ENCODE measurements at places on chromosomes 7 and 10.
A peak's percentile ranks its signal among the peaks of the same experiment; 100 is the strongest.

GRCh38 chr10:108385963-108386362, 1221.5 kb upstream of the SORCS1 start:
- no peak for DNase-seq

- no peak for DNase-seq
Measured at GRCh38 chr10:113869789-113870188, 15.3 kb downstream of the NHLRC2 start.

- no peak for DNase-seq
Measured at GRCh38 chr7:116902867-116903266, 40.5 kb downstream of the CAPZA2 start.

DNA sequence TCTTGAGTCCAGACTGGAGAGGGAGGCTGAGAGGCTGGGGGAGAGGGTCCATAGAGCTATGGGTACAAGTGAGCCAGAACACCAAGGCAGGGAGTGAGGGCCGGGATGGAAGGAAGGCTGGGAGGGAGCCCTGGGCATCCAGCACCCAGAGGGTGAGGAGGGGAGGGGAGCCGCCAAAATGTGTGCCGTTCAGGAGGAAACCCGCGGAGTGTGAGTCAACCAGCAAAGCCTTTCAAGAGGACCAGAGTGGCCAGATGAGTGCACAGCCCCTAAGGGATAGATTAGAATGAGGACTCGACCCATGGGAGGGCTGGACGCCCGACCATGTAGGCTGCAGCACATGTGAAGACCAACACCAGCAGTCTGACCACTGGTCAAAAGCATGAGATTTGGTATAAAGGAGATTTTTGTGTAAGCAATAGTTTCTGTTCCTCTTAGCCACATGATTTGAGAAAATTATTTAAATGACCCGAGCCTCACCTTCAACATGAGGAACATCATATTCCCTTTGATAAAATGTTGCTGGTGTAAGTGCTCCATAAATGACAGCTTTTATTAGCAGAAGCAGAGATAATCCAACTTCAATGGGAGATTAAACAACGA, 179.7 kb upstream of the GRB10 start:
- no peak for DNase-seq

DNA sequence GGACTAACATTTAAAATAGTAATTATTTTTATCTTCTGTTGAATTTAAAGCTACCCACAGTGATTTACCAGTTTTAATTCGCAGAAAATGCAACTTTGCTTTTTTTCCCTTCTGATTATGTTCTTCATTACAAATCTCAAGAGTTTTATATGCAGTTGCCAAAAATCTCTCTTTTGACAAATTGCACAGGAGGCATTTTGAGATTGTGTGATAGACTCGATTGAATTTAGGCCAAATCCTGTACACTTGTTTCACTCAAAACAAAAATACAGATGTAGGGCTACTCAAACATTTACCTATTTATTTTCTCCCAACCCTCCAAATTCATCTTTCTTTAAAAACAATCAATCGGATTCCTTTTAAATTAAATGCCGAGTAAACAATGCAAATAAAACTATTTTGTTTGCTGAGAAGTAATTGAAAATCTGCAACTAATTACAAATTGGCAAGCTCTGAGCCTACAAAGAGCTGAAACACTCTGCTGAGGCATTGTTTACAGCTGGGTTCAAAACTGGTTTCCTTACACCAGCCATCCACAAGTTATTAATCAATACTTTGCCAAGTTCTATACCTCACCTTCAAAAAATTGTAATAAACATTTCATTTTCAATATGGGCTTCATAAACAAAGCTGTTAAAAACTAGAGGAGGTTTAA, 214.9 kb upstream of the TCF7L2 start:
- peak; percentile 31 for DNase-seq

GRCh38 chr7:19439517-19439916, 269.3 kb downstream of the POLR1F start:
- no peak for DNase-seq

DNA sequence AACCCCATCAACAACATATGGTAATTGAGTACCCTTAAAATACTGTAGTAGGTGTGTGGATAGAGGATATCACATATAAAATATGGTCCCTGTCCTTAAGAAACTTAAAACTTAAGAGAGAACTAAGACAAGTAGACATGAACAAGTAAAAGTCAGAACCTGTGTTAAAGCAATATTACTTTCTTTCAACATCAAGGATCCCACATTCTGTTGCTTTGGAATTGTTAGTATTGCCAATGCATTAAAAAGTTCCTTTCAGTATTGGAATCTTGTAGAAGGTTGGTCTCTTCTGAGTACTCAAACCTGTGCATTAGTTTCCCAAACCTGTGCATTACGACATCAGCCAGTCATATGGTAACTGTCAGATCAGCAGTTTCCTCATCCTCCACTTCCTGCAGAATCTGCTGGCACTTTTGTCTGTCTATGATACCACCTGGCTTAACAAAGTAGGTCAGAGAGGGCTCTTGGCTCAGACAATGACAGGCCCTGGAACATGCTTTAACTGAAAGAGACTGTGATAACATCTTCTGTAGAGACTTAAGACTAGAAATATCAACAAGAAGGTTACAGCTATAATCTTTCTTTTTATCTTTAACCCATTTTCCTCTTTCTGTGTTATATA, 56.5 kb downstream of the CCDC71L start:
- no peak for DNase-seq

- no peak for DNase-seq
Measured at GRCh38 chr7:22885797-22886261, 63.2 kb upstream of the TOMM7 start.

DNA sequence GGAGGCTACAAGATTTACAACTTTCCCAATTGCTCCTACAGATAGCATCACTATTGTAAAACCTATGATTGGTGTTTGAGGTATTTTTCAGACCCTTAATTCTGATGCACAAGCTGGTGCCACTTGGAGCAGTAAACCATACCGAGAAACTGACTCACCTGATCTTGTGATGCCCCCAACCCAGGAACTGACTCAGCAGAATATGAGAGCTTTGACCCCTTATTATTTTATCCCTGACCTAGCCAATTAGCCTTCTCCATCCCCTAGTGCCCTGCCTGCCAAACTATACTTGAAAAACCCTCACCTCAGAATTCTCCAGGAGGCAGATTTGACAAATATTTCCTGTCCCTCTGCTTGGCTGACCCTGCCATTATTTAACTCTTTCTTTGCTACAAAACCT, 585.9 kb upstream of the GHITM start:
- no peak for DNase-seq

- DNase-seq: no peak
Measured at GRCh38 chr10:115043719-115044118, 49.4 kb upstream of the ATRNL1 start.

DNA sequence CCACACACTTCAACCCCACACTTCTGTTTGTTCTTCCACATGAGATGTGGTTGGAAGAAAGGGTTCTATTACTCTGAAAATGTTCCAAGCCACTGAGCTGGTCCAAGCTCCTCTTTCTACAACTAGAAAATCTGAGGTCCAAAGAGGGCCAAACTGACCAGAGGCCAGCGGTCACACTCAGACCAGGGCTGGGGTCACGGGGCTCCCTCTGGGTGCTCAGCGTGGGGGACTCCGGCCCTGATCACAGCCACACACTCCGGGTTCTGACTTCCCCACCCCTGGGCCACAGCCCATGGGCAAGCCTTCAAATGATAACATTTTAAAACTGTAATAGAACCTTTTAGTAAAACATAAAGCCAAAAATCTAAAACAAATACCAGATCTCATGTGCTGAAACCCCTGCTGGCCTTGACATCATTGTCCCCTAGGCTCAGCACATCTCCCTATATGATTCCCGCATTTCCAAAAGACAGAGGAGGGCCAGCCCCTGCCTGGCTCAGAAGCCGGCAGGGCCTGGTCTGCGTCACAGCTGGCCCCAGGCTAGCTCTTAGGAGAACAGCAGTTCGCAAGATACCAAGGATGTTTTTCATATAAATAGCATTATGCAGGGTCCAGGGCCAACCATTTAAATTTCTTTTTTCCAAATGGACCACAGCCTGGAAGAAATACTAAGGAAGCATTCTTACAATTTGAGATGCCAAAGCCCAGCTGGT, 3.3 kb downstream of the CRYGN start:
- no peak for DNase-seq

- DNase-seq: no peak
Measured at GRCh38 chr10:64206409-64206808, 685.2 kb downstream of the REEP3 start.

DNA sequence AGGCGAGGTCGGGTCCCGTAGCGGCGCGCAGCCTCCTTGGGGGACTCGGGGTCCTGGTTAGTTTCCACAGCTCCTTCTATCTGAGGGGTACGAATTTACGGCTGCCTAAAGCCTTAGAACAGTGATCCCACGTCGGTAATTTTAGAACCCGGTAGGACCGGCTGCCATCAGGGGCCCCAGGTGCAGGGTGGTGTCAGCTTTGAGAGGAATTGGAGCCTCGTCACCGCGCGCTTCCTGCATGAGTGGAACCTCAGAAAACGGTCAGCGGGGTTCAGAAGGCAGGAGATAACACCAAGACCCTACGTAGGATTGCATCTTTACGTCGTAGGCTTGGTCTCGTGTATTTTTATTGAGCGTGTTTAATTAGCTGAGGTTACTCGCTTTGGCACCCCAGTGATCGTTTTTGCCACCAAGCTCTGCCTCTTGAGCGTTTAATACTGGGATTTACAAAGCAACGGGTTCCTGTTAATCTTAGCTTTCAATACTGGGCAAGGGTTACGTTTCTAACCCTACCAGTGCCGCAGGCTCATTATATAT, 443 bp downstream of the RNF32 start:
- no peak for DNase-seq

DNA sequence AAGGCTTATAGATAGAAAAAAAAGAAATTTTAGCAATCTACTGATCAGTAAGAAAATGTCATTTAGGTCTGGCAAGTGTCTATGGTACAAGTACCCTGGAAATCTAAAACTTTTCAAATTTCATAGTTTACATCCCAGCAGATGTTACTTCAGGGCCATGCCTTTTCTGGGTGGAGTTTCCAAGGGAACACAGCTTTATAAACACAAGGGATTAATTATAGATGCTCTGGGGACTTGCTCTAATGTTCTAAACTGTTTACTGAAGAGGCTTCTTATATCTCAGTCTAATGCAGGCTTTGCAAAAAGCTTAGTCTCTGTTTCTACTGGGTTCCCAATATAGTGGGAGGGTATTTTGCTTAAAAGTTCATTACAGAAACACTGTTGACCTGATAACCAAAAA, 3.1 kb downstream of the CD36 start:
- no peak for DNase-seq

DNA sequence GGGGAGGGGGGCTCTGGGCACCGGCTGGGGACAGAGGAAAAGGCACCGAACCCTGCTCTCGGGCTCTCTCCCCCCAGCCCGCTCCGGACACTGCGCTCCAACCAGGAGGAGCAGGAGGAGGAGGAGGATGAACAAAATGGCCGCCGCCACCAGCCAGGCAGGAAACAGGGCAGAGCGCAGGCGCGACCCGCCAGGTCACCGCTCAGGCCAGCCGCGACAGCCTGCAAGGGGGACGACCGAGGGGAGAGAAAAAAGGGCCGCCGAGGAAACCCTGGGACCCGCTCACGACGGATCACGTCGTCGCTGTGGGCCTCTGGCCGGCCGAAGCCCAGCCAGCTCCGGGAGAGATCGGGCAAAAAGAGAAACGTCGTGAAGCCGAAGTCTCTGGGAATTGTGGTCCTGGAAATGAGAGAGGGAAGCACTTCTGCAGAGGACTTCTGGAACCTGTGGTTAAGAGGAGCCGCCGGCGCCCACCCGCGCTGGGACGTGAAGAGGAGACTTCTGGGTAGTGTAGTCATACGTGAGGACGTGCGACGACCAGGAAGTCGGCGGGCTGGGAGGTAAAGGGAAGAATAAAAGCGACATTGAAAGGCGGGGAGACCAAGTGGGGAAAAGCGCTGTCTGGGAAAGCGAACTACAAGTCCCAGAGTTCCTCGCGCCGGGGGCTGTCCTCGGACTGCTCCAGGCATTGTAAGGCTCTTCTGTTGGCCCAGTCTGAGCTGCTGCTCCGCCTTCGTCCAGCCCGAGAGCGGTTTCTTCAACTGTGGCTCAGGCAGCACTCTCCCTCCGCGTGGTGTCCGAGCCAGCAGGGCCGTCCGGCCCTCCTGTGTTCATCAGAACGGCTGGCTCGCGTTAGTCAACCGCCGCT, at the start of gene TIAL1:
TSS of gene TIAL1 (minus strand) at position 428 of the 868 bp plus-strand sequence. CDS start 499 bp downstream, outside the sequence.
- DNase-seq: peak; percentile 99

DNA sequence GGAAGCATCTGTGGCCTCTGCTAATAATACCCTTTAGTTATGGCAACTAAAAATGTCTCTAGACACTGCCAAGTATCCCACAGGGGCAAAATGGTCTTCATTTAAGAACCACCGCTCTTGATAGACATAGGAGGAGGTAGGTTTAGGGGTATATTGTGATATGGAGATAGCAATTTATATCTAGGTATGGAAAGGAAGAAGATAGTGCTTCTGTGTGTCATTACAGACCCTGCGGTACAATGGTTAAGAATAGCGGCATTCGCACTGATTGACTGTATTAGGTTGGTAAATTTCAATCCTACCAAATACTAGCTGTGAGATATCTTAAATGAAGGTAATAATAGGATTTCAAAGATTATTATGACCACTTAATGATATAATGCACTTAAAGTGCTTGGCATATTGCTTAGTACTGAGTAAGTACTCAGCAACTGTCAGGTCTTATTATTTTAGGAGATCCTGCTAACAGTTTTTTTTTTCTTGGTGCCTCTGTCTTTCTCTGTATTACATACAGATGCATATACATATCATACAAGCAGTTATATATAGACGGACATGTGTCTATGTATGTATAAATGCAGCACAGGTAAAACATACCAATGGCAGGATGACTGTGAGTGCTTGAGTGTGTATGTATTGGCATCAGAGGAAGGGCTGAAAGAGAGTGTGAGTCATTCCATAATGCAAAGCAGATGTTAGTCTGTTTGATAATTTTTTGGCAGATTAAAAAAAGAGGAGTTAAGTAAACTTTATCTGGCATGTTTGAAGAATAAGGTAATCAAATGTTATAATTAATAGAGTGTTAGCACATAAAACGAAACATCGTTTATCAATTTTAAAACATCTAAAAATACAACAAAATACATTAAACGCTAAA, 50.0 kb upstream of the ITGB8 start:
- DNase-seq: no peak

DNA sequence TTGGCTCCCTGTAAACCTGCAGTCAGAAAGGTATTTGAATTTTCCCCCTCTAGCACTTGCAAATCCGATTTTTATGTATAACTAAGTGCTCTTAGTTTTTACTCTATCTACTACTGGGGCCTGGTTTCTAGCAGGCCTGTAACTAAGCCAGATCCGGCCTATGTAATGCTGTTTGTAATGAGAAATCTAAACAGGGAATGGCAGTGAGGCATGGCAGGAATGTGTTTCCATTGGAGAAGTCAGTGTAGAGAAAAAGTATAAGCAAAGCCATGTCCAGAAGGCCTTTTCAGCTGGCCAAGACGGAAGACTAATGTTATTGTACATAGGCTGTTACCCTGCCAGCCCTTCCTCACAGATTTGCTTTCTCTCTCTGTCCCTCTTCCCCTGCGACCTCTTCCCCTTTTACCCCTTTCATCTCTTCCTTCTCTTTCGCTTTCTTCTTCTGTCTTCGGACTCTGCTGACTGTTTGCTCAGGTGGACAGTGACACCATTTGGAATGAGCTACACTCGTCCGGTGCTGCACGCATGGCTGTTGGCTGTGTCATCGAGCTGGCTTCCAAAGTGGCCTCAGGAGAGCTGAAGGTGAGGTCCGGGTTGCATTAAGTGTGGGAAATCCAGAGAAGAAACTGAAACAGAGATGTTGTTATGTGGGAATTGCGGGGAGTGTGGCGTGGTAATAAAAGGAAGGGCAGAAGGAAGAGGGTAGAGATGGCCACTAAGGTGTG, 297.5 kb downstream of the HDAC9 start:
- DNase-seq: no peak
